ENCODE measurements at places on chromosomes 12 and 14.
A peak's percentile ranks its signal among the peaks of the same experiment; 100 is the strongest.

- DNase-seq, result no peak
Measured at GRCh38 chr12:5305425-5305824, 126.5 kb upstream of the NTF3 start.

GRCh38 chr12:123961585-123962345 is 10.9 kb downstream of the CCDC92 start:
- DNase-seq, result no peak

GRCh38 chr12:65892841-65893251 is 68.6 kb downstream of the HMGA2 start:
- DNase-seq, result no peak

DNA sequence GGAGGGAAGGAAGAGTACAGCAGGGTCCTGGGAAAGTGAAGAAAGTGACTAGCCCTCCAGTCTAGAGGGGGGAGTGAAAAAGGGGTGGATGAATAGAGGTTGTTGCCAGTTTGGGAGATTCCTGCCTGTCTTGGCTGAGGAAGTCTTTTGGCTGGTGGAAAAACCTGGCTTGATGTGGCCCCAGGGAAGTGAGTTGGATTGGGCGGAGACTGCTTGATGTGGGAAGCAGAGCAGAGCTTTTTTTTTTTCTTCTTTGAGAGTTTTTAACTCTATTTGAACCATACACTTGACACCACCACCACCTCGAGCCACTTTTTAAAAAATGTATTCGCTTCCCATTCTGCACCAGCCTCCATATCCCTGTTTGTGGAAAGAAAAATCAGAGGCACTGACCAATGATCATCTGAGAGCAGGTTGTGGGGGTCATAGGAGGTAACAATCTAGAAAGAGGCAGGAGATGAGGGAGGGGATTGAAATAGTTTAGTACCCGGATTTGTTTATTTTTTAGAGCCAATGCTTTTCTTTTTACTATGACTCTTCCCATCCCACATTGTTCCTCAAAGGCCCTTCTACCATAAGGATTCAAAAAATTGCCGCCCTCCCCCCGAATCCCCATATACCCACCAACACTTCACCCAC is 690 bp upstream of the DTX3 start:
- DNase-seq, result no peak

GRCh38 chr14:99792551-99793212 is 531 bp upstream of the EML1 start:
- DNase-seq, result peak; percentile 24

DNA sequence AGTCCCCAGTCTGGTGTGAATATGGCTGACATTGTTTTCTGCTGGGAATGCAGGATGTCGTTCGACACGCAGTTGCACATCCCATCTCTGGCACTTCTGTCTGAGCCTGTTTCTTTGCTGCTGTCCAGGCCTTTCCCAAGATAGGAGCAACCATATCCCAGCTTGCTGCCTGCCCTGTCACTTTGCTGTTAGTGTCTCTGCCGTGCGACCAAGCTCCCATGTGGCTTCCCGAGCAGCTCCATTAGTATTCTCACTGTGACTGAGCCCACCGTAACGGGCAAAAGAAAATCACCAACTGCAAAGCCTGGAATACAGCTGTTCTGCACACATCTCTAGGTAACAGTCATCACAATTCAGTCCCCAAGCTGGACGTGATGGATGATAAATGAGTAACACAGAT is 66.0 kb upstream of the CPSF6 start:
- no peak for DNase-seq

DNA sequence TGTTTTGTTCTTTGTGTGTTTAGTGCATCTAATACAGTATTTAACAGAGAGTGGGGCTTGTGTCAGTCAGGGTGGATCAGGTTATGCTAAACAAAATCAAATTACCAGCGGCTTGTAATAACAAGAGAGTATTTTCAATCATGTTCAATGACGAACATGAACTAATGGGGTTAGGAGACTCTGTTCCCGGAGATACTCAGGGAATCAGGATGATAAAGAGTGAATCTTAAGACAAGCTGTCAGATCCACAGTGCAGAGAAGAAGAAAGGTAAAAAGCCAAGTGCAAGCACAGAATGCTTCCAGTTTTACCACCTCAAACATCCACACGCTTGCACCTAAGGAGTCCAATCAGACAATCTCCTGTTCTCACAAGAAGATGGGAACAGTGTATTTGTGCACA is 1331.5 kb upstream of the TMEM132C start:
- DNase-seq, result no peak

DNA sequence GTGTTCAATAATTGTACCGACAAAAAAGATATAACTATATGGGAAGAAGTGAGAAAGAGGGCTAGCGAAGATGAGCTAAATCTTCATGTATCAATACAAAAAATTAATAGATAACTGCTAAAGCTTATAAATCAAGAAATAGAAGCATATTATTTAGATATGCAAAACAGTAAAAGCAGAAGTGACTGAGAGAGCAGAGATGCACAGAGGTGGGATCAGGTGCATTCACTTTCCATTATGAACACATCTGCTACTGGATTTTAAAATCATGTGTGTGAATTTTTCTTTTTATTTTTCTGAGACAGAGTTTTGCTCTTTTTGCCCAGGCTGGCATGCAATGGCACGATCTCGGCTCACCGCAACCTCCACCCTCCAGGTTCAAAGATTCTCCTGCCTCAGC is 33.4 kb downstream of the GUCY2C start:
- no peak for DNase-seq

DNA sequence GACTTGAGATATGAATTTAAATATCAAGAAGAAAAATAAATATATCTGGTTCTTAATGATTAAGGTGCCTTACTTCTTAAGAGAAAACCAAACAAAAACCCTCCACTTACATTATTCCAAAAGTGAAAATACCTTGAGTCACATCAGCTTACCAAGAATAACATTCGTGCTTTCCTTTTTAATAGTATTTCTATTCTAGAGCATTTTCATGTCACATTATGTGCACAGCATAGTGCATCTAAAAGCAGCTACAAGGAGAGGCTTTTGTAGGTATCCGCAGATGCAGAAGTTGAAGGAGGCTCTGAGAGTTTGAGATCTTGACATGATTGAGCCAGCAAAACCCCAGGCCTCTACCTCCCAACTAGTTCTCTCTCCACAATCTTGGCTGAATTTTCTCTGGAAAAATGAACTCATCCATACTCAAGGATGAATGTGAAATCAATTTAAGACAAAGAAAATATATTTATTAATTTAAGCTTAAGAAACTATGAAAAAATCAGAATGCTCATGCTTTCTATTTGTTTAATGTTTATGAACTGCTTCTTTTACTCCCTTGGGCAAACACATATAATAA is 275.0 kb downstream of the AKAP6 start:
- no peak for DNase-seq

DNA sequence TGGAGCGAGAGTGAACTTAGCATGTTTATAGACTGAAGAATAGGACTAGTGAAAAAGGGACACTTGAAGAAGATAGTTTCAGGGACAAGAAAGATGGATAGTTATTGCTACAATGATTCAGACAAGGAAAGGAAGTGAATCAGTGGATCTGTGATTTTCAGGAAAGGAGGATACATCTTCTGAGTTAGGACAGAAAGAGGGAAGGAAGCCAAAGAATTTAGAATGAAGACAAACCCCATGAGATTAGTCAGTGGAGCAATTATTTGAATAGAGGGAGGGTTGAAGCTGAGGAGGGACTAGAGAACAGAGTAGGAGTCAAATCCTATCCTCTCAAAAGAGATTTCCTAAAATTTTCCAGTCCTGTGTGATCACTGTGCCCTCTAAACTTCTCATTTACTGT is 282.7 kb downstream of the AKAP6 start:
- no peak for DNase-seq

- DNase-seq, result no peak
Measured at GRCh38 chr12:21580748-21581516, 23.7 kb downstream of the GYS2 start.

DNA sequence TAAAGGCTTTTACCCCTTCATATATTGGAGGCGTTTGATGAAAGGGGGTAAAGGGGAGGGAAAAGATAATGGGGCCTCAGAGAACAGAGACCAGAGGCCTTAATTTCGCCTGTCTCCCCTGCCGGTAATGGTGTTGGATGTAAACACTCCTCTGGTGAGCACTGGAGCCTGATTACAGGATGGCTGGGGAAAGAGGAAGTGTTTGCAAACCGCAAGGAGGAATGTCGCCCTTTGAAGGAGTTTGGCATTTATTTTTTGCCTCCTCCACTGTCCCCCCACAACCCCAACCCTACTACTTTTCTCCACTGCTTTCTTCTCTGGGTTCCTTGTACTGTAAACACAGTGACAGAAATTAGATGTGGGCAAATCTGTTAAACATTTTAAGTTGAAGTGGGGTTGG is 211.9 kb upstream of the TBX3 start:
- no peak for DNase-seq

DNA sequence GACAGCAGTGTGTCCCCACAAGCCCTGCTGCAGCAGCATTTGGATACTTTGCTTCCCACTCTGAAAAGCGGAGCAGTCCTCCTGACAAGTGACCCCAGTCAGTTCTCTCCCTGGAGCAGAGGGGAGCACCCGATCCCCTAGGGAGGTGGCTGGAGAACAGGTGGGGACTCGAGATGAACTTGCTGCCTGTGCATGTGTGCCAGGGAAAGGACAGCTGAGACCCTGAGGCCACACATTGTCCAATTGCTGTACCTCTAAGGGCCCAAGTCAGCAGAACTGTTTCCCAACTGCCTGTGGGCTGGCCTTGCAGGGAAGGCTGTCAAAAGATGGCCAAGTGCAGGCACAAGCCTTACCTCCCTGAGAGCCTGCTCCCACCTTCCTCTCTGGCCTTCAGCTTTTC is 55.1 kb downstream of the IFT43 start:
- DNase-seq, result no peak

GRCh38 chr14:69554500-69554899 is 20.2 kb downstream of the CCDC177 start:
- DNase-seq, result no peak
